ENCODE measurements at places on chromosomes 3 and 15. TPM values are rescaled to one million over a fixed set of nuclear protein-coding genes. Genes with fewer than 3 reads are reported as not detected.

The RAD51 gene
- total RNA-seq, result 4.4 TPM

The OR5H6 gene
- total RNA-seq, result not detected

The LIPC gene
- not detected for total RNA-seq

DNA sequence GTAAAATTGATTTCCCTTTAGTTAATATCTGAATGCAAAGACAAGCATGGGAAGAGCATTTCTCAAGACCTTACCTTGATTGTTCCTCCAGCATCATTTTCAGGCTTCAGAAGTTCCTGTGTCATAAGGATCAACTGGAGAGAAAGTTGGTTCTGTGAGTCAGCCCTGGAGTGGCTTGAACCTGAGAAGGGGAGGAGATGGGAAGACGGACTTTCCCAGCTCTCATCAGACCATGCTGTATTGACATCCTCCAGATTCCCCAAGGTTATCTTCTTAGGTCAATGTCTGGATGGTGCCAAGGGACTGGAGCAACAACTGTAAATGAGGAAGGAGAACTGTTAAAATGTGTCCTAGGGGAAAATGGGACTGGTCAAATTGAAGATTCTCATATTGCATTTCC, 21.0 kb downstream of the RPSA start:
- no peak for DNase-seq

GRCh38 chr3:178880274-178880673, 191.3 kb downstream of the ZMAT3 start:
- DNase-seq, result no peak

DNA sequence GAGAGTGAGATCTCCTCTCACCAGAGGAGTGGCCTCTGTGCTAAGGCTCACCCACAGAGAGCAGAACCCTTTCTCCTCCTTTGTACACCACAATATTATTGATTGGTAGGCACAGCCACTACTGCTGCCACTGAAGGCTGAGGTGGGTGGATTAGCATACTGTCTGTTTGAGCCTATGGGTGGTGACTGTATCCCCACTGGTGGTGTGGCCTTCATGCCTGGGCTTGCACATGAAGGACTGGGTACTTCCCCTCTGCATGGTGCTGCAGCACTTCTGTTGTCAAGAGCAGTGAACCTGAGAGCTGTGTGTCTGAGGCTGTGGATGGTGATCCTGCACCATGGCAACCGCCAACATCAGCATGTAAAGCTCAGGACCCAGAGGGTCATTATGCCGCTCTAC, 35.7 kb upstream of the NECTIN3 start:
- DNase-seq, result peak; percentile 29

GRCh38 chr3:83513051-83513450, 1445.7 kb upstream of the CADM2 start:
- DNase-seq, result no peak

DNA sequence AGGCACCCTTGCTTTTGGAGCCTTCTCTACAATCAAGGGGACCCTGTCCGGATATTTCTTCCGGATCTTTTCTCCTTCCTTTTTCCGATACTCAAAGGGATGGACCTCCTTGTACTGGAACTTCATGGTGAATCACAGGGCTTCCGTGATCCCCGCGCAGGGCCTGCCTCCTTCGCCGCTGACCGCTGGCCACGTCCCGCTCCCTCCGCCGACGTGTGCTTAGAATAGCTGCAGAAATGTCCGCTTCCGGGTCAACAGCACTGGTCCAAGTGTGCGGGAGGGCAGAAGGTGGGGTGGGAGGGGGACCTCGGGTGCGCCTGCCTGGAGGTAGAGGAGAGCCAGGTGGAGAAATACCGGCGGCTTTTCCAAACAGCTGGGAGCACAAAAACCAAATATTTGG, 3.0 kb upstream of the ZNF774 start:
- DNase-seq, result no peak

DNA sequence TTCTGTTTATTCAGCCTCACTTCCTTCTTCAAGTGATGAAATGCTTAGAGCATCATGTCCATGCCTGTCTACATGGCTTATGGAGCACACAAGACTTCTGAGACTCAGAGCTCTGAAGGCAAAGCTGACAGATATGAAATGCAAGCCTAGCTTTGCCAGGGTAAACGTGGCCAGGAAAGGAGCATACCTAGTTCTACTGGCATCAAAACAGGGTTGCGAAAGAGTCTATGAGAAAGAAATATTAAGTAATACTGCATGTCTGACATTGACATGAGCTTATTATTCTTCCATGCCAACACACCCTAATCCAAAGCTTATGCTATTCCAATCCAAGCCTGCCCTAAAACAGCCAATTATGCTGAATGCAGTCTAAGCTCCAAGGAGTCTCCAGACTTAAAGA, 391.5 kb downstream of the ERC2 start:
- DNase-seq, result peak; percentile 44

GRCh38 chr15:77599357-77599756, 33.4 kb downstream of the LINGO1 start:
- DNase-seq, result no peak

- DNase-seq, result no peak
Measured at GRCh38 chr15:93047621-93048425, 41.2 kb downstream of the RGMA start.

DNA sequence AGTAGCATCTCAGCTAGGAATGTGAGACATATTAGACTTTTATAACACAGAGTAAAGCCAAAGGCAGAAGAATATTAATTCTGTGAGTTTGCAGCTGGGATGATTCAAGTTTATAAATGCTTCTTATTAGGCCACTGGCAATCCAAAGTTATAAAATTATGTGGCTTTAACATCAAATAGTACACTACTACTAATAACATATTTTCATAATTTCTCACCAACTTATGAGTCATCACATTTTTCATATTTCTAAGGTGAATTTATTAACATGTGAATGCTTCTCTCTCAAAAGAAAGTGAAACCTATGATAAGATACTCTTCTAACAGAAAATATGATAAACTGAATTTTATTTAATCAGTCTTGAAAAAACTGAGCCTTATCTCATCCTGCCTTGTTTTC, 1348.2 kb upstream of the ALCAM start:
- peak; percentile 1 for DNase-seq

DNA sequence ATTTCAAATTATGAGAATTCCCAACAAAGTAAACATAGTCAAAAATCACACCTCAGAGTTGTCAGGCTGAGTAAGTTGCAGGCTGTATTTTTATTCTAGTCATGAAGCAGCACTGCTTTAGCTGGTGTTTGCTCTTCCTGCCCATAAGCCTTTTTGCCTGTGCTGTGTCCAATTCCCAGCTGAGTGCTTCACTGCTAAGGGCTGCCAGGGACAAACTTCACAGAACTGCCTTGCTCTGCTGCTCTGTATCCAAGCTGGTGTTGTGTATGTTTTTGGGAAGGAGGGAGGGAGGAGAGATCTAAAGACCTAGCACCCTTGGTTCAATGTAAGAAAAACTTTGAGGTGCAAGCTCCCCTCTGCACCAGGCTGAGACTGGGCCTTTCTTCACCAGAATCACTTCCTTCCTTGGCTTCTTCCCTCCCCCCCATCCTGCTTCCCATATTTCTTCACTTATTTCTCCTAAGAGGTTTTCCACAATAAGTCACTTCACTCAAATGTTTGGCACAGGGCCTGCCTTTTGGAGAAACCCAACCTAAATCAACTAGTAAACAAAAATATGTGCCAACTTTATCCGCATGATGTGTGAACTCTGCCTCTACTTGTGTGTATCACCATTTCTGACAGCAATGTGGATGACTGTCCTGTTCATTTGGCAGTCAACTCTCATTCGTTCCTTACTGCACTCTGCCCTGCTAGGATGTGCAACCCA, 156.1 kb downstream of the TBL1XR1 start:
- DNase-seq, result no peak

DNA sequence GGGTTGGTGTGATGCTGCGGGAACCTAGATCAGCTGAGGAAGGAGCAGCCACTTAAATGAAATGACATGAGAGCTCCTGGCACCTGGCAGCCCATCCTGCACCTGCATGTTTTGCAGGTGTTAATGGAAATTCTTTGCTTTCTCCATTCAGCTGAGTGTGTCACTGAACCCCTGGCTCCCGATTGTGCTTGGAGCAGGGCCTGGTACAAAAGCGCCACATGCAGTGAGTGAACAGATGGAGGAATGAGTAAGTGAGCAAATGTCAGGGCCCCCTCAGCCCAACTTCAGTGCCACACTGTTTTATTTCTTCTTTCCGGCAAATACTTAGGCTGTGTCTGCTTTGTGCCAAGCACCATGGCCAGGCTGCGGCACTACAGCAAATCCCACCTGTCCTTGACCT, 132.2 kb downstream of the ASB7 start:
- DNase-seq, result no peak

- no peak for DNase-seq
Measured at GRCh38 chr3:180409883-180410282, 192.1 kb upstream of the TTC14 start.

- DNase-seq, result no peak
Measured at GRCh38 chr15:99424131-99424571, 141.6 kb upstream of the MEF2A start.

GRCh38 chr3:124035463-124036121, 43.7 kb upstream of the ROPN1 start:
- DNase-seq, result no peak

DNA sequence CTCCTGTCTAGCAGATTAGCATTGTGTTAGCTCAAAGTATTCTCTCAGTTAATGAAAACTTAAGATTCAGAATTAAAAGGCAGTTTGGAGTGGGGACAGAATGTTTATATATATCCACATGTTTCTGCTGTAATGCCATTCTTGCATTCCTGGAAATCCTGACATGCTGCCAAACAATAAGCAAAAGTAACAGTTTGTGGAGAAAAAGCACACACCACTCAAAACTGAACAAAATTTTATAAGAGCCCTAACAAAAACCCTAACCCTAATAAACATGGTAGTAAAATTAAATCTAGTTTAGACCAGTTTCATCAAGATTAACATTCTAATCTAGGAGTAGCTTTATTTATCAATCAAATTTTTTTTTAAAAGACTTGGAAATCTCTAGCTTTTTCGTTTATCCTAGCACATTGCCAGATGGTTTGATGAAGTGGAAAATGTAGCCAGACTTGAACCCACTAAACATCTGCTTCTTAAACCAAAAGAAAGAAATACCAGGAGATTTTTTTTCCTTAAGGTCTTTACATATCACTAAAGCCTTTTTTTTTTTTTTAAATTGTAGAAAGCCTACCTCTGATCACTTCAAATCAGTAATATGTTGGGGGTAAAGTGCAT, 3.7 kb downstream of the TCAIM start:
- no peak for DNase-seq

DNA sequence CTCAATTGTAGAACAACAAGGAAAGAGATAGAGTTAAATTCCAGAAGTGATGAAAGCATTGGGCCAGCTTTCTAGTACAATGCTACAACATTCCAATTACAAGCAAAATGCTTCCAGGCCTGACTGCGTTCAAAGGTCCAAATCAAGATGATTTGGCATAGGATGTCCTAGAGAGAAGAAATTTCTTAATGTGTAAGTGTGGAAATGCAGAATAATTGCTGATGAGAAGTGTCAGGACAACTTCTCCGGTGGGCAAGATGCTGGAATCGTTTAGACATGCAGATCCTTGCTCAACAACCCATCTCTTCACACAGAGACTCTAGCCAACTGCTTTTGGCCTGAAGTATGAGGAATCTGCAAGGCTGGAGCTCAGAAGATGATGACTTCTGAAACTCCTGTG, 71.1 kb upstream of the PDZRN3 start:
- DNase-seq, result no peak

DNA sequence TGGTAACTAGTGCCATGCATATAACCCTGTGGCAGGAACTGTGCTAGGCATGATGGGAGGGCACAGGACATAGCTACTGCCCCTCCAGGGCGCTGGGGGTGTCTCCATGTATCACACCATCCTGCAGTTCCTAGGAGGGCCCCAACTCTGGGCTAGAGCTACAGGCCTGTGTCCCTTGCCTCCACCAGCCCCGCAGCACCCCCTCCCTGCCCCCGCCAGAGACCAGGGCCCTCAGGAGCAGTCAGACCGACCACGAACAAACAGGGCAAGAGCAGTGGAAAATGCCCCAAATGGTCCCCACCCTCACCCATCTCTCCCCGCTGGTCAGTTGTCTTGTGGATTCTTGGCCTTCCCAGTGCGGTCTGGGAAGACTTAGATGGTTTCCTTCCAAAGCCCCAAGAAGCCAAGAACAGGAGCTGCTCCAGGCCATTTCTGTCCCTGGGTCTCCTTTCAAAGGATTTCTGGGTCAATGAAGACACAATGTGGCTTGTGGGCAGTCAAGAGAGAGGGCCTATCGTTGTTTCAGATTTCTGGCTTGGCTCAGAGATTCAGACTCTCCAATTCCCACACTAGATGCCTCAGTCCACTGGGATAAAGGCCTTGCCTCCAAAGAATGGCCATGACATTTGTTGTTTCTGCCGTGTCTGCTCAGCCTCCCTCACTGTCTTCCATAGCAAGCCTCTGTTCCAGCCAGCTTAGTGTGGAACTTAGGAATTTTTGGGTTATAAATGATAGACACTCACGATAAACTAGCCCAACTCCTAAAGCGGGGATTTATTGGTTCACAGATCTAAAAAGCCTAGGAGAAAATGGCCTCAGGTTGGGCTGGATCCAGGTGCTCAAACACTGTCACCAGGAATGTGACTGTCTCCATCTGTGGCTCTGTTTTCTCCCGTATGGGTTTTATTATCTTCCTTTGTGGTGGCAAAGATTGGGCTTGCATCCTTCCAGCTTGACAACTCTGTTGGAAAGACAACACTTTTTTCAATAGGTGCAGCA, 80.6 kb downstream of the LSM3 start:
- no peak for DNase-seq

GRCh38 chr15:67724691-67725375, 100.5 kb upstream of the SKOR1 start:
- no peak for DNase-seq

DNA sequence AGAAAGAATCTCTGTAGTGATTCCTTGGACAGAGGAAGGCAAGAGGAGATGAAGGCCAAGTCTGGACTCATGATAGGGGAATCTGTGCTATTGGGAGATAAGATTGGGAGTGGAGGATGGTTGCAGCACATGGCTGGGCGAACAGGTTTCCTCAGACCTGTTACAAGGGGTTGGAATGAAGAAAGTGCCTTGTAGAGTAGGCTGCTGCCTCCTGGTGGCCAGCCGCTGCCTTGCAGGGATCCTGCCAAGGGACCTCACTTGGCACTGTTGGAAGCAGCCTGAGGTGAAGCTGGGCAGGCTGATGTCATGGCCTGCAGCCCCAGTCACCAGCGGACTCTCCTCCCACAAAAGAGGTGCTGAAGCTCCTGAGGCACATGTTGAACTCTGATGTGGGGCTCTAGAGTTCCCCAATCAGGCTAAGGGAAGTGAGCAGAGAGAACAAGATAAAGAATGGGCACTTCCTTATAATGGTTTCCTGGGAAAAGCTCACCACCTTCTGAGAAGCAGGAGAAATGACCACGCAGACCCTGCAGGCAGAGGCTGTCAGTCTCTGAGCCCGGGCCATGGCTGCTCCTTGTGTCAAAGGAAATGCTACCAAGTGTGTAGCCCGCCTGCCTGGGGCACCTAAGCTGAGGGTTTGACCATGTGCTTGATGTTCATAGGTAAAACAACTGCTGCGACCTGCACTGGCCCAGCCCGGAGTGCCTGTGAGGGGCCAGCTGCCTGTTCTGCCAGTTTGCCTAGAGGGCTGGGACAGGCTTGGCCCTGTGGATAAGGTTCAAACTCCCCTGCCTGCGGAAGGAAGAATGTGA, 1.6 kb upstream of the TEX264 start:
- peak; percentile 81 for DNase-seq
